ENCODE measurements at places on chromosomes 1 and 21. TPM values are rescaled to one million over a fixed set of nuclear protein-coding genes. Genes with fewer than 3 reads are reported as not detected.

The ANGPTL7 gene
- total RNA-seq: not detected

The CSMD2 gene
- total RNA-seq: not detected

The DAP3 gene
- total RNA-seq: 120 TPM

The KLHDC9 gene
- total RNA-seq: 0.61 TPM

The C8A gene
- total RNA-seq: not detected

The MFSD2A gene
- 4.1 TPM for total RNA-seq

The ZNF683 gene
- total RNA-seq: 24.0 TPM

- no peak overlapping the region for H3K27ac ChIP-seq
- DNase-seq: no peak
- H3K4me3 ChIP-seq: no peak overlapping the region
- H3K27me3 ChIP-seq: no peaks in the 10 kb centered on the region
- H3K36me3 ChIP-seq: no peaks in the 10 kb centered on the region
These were observed 104.3 kb downstream of the HHIPL2 start for GRCh38 chr1:222443566-222443965.

GRCh38 chr1:30679201-30679975 is 44.0 kb downstream of the MATN1 start:
- no peak for DNase-seq
- no peak overlapping the region for H3K27ac ChIP-seq
- no peaks in the 10 kb centered on the region for H3K4me1 ChIP-seq
- no peak overlapping the region for H3K4me3 ChIP-seq
- peaks cover 20% of the 10 kb centered on the region for H3K27me3 ChIP-seq

- H3K27ac ChIP-seq: no peak overlapping the region
- no peak overlapping the region for H3K4me3 ChIP-seq
- DNase-seq: no peak
- no peaks in the 10 kb centered on the region for H3K36me3 ChIP-seq
- H3K27me3 ChIP-seq: peaks cover 2% of the 10 kb centered on the region
These were observed 30.3 kb upstream of the TMEM125 start for GRCh38 chr1:43239484-43239883.

DNA sequence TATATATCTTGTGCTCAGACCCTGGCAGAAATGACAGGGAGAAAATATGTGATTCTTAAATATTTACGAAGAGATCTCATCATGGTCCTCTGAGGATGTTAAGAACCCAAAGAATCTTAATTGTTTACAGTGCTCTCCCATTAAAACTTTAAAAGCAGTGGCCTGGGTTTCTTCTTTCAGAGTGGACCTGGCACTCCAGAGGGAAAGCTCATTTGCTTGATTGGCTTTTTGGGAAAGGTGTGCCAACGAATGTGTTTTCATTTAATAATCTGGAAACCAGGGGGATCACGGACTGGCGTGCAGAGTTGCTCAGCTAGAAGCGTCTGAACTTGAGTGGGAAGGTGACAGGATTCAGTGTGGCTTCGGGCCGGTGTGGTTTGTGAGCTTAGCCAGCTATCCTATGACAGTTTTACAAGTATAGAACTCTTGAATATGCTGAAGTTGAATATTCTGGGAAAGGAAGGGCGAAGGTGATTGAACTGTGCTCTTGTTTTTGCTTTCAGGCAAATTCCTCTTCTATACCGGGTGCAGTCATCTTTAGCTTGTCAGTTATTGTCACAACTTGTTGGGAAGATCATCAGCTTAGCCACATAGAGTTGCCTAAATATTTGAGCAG is 154.8 kb downstream of the C1orf21 start:
- no peaks in the 10 kb centered on the region for H3K36me3 ChIP-seq
- H3K27ac ChIP-seq: no peak overlapping the region
- H3K4me3 ChIP-seq: no peak overlapping the region
- H3K4me1 ChIP-seq: no peaks in the 10 kb centered on the region
- DNase-seq: no peak

DNA sequence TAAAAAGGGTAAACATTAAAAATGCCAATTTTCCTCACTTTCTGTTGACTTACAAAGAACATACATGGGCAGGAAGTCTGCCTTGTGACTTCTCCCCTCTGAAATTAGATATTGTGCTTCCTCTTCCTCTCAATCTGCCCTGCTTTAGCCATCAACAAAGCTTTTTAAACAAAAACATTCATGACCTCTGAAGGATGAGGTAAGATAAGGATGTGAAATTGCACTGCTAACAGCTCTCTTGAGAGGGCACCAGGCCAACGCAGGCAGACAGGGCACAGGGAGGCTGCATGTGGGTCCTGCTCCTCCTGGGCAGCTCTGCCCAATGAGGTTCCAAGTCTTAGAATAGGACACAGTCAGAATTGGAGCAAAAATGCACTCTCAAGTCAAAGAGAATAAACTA is 62.1 kb downstream of the DEGS1 start:
- peak; percentile 53 for DNase-seq
- H3K4me3 ChIP-seq: no peak overlapping the region
- peaks cover 40% of the 10 kb centered on the region for H3K36me3 ChIP-seq
- H3K27me3 ChIP-seq: no peaks in the 10 kb centered on the region
- H3K4me1 ChIP-seq: peaks cover 18% of the 10 kb centered on the region
- peak overlapping the region; percentile 90 for H3K27ac ChIP-seq

GRCh38 chr1:210731597-210731996 is 402.4 kb downstream of the KCNH1 start:
- H3K27me3 ChIP-seq: peaks cover 13% of the 10 kb centered on the region
- H3K4me1 ChIP-seq: peaks cover 12% of the 10 kb centered on the region
- H3K4me3 ChIP-seq: no peak overlapping the region
- DNase-seq: no peak
